Activated T-cell treated with anti-CD3 and anti-CD28 coated beads, Interleukin-2, amount 50 U/mL, for 72 hours (primary cell): ENCODE measurements at places on chromosomes 16 and 17. TPM values are rescaled to one million over a fixed set of nuclear protein-coding genes. Genes with fewer than 3 reads are reported as not detected.

DNA sequence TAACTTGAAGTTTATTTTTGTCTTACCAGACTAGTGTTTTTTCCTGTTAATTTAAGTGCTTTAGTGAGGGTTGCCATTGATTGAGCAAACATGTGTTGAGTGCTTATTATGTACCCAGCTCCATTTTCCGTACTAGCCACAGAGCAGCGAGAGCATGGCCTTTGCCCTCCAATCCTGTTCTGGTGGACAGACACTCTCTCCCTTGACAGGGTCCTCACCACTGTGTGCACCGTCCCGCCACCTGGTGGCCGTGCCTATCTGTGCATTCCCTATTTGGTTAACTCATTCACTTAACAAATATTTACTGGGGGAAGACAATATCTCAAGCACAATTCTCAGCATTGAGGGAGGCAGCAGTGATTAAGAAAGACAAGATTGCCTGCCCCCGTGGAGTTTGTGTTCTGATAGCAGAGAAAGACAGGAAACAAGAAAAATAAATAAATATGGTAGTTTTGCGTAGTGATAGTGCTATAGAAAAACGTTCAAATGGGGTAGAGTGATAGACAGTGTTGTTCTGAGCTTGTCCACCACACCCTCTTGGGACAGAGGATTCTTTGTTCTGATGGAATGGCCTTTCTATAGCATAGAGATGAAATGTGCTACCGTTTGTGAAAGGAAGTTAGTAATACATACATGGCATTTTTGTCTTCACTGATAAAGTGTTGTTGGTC is 13.0 kb downstream of the CDH13 start:
- DNase-seq: peak; percentile 63
- H3K36me3 ChIP-seq: no peaks in the 10 kb centered on the region
- H3K4me1 ChIP-seq: peaks cover 8% of the 10 kb centered on the region
- H3K4me3 ChIP-seq: no peak overlapping the region

- no peaks in the 10 kb centered on the region for H3K27me3 ChIP-seq
- peak; percentile 67 for DNase-seq
- H3K36me3 ChIP-seq: no peaks in the 10 kb centered on the region
- H3K4me1 ChIP-seq: peaks cover 18% of the 10 kb centered on the region
Measured at GRCh38 chr17:19867329-19868078, at the start of gene ULK2. TSS of gene ULK2 (minus strand) at chr17:19867936. CDS start at chr17:19867417, 519 bp downstream.

DNA sequence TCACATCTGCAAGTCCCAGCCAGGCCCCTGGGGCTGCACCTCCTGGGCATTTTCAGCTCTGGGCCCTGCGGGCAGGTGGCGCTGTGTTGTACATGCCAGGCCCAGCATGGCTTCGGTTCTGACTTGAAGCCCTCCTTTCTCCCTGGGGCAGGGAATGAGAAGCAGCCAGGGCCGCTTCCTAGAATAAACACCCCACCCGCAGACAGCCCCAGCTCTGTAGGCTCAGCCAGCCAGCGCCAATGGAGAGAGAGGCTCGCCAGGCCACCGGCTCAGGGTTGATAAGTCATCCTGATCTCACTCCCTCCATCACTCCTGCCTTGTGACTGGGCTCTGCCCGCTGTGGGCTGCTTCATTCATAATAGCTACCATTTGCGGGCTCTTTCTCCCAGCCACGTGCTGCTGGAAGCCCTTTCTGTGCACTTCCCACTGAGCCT is 6.0 kb upstream of the GLIS2 start:
- DNase-seq: peak; percentile 72
- H3K4me1 ChIP-seq: peaks cover 51% of the 10 kb centered on the region
- H3K36me3 ChIP-seq: peaks cover 9% of the 10 kb centered on the region
- peaks cover 16% of the 10 kb centered on the region for H3K27me3 ChIP-seq
- no peak overlapping the region for H3K27ac ChIP-seq

DNA sequence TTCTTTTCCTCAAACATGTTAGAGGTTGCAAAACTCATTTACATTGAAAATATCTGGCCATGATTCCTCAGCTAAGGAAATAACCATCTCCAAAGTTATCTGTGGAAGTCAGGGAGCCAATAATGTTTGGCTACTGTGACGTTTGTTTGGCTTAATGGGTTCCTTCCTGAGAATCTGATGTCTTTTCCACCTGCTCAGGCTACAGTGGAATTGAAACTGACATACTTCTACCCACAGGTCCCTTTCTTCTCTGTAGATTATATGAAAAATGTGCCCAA is 221.1 kb upstream of the XYLT1 start:
- no peak for DNase-seq
- H3K36me3 ChIP-seq: no peaks in the 10 kb centered on the region
- no peak overlapping the region for H3K4me3 ChIP-seq
- H3K27ac ChIP-seq: no peak overlapping the region
- no peaks in the 10 kb centered on the region for H3K4me1 ChIP-seq

DNA sequence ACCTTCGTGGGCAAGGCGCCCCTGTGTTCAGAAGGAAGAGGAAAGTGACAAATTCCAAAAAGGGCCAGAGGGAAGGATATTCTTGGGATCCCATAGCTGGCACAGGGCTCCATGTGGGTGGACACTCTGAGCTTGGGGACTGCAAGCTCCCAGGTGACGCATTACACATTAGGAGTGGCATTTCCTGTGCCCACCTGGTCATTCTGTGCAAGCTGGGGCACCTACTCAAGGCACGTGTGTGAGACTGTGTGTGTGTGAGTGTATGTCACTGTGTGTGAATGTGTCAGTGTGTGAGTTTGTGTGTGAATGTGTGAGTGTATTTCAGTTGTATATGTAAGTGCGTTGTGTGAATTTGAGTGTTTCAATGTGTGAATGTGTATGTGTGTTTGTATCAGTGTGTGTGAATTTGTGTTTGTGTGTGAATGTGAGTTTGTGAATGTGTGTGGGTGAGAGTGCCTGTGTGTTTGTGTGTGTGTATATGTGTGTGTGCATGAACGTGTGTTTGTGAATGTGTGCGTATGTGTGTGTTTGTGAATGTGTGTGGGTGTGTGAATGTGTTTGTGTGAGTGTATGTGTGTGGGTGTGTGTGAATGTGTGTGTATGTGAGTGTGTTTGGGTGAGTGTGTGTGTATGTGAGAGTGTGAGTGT is 1.6 kb upstream of the CD300A start:
- no peaks in the 10 kb centered on the region for H3K27me3 ChIP-seq
- no peaks in the 10 kb centered on the region for H3K36me3 ChIP-seq
- H3K27ac ChIP-seq: no peak overlapping the region
- DNase-seq: no peak
- no peak overlapping the region for H3K4me3 ChIP-seq

DNA sequence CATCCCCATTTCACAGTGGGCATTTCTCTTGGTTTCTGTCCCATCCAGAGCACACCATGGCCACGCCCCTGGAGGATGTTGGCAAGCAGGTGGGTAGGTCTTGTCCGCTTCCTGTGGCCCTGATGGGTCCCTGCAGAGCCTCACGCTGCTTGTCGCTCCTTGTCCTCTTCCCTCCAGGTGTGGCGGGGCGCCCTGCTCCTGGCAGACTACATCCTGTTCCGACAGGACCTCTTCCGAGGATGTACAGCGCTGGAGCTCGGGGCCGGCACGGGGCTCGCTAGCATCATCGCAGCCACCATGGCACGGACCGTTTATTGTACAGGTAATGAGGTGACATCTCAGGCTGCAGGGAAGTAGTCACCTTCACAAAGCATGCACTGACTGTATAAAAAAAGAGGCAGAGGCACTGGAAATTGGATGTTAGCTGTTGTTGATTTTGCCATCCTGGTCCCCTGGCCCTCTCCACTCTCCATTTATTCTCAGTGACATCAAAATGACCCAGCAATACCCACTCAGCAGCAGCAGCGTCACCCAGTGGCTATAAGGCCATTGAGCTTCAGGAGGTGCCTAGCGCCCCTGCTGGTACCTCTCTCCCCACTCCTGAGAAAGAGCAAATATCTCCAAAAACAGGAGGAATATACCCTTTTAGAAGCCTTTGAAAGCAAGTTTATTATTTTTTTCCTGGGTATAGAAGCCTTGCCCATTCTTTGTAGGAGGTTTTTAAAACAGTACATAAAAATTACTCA is 13.7 kb downstream of the METTL22 start:
- no peak overlapping the region for H3K27ac ChIP-seq
- no peaks in the 10 kb centered on the region for H3K4me1 ChIP-seq
- no peak for DNase-seq
- peaks cover 2% of the 10 kb centered on the region for H3K36me3 ChIP-seq
- no peak overlapping the region for H3K4me3 ChIP-seq

DNA sequence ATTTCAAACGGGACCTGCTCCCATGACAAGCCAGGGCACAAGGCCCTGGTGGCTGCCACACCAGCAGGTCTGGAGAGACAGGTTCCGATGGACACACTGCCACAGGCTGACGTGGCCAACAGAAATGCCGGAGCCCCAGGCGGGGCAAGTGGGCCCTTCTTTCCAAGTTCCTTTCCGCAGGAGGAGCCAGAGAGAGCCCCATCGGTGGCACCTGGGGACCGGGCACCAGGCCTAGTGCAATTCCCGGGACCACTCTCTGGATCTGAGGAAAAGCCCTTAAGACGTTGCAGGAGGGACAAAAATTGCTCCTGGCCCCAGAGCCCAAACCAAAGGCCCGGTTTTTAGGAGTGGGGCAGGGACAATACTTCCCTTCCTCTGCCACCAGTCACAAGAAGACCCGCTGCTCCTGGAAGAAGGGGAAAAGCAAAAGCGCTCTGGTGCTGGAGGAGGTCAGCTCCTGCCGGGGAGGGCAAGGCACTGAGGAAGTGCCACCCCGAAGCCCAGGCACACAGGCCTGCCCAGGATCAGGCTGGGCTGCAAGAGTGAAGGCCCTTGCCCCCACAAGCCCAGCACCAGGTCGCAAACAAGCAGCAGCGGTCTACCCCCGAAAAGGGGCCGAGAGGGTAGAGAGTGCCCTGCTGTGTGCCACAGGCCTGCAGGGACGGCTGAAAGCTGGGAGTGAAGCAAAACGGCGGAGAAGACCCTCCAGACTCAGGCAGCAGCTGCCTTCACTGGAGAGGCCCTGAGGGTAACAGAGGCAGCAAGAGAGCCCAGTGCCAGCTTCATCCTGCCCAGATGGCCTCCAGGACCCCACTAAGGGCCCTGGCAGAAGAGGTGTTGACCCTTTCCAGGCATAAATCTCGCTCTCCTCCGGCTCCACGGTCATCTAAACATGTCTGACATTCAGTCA is 29.1 kb downstream of the MAP1LC3B start:
- no peaks in the 10 kb centered on the region for H3K4me1 ChIP-seq
- H3K27ac ChIP-seq: no peak overlapping the region
- no peak for DNase-seq
- peaks cover 4% of the 10 kb centered on the region for H3K36me3 ChIP-seq
- H3K4me3 ChIP-seq: no peak overlapping the region
- H3K27me3 ChIP-seq: no peaks in the 10 kb centered on the region

Gene HID1
- total RNA-seq: 7.3 TPM

Gene EVPLL
- total RNA-seq: not detected

Gene NPTX1
- total RNA-seq: 0.83 TPM

Gene TMEM114
- total RNA-seq: not detected

Gene APOBR
- 3.2 TPM for total RNA-seq
